NCI-H1092 treated with DMSO at 0.1 percent for 48 hours (cell line): ENCODE measurements at places on chromosomes 3 and 15.

DNA sequence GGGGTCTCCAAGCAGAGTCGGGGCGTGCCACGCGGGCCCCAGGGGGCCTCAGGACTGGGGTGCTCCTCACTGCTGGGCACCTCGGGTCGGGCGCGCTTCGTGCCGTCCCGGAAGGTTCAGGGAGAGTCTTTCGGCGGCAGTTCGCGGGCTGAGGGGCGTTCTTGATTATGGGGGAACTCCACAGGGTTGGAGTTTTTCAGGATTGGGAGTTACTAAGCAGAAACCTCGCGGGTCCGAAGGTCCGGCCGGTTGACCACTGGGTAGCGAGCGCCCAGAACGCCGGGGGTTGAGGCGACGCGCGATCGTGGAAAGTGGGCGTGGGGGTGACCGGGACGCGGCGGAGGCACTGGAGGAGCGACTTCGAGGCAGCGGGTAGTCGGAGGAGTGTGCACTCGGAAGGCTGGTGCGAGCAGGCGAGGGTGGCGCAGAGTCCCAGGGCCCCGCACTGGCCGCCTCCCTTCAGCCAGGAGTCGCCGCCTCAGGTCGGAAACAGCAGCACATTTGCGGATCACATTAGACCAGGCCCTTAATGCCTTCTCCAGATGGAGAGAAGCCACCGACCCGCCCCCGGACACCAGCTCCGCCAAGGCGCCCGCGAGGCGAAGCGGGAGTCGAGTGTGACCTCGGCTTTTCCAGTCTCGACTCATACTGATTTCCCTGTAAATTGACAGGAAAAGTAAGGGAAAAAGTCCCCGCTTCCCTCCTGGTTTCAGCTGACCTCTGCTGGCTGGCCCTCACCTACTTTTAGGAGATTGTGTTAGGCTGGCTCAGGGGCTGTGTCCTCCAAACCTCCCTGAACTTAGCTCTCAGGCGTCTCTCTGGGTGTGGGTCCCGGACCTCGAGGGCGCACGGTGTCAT, 685 bp downstream of the ADAMTSL3 start:
- no peak for DNase-seq

DNA sequence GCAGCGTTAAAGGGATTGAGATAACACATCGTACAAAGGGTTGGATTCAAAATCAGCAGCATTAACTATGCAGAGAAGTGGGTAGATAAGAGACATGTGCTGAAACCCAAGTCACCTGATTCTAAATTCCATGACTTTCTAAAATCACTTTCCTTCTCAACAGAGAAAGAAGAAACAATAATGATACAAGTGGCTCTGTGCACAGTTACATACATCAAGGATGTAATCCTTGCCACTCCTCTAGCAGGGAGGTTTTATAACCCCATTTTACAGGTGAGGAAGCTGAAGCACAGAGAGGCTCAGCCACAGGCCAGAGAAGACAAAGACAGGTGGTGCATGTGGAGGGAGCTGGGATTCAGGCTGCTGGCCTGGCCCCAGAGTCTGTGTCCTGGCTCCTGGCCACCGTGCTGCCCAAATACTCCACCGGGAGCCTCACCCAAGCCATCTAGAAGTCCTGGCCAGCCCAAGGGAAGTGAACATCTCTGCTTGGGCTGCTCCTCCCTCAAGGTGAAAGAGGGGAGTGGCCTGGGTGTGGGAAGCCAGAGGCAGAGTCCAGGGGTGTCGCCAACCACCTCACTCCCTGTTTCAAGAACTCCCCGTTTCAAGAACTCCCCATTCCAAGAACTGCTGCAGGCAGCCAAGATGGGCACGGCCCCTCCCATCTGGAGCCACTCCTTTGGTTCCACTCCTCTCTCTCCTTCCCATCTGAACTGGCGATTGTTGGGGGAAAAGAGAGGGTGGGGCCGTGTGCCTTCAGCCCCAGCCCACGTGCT, 147.1 kb downstream of the NUP210 start:
- DNase-seq, result no peak

GRCh38 chr3:46095307-46095706, 68.0 kb upstream of the XCR1 start:
- DNase-seq, result no peak

DNA sequence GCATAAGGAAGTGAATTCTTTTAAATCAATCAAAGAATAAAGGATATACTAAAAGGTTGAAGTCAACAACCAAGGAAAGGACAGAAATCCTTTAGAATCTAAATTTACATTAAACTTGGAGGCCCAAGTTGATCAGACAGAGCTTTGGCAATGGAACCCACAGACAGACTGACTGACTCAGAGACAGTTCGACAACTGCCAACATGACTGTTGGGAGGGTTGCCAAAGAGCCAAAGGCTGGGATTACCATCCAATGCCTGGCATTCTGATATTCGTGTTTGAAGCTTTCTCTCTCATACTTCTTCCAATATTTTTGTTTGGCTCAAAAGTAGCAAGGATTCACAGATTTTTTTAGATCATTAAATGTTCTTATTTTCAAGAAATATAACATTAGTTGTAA, 406.1 kb downstream of the PLCL2 start:
- no peak for DNase-seq
